T47D (cell line): ENCODE measurements at places on chromosomes 12 and 14.

GRCh38 chr12:69881771-69882170, 56.7 kb downstream of the MYRFL start:
- DNase-seq = no peak

DNA sequence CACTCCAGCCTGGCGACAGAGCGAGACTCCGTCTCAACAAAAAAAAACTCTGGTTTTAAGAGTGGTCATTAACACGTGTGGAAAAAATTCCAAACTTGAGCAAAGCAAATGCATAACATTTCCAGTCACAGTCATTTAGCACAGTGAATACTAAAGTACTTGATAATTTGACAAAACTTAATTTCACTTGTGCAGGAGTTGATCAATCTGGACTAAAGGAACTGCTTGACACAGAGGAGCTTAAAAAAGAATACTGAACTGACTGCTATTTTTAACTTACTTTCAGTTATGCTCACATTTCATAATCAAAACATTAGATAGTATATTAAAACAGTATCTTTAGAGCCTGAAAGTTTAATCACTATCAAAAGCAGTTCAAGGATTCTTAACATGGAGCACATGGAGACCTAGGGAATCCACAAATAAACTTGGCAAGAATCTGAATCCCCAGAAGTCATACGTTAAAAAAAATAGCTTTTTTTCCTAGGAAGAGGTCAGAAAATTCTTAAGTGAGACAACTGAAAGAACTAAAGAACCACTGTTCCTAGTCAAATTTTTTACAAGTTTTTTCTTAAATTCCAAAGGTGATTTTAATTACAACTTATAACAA, 7.4 kb downstream of the UBE2N start:
- no peak for DNase-seq

- DNase-seq = no peak
Measured at GRCh38 chr12:115611477-115611876, 666.0 kb downstream of the MED13L start.

DNA sequence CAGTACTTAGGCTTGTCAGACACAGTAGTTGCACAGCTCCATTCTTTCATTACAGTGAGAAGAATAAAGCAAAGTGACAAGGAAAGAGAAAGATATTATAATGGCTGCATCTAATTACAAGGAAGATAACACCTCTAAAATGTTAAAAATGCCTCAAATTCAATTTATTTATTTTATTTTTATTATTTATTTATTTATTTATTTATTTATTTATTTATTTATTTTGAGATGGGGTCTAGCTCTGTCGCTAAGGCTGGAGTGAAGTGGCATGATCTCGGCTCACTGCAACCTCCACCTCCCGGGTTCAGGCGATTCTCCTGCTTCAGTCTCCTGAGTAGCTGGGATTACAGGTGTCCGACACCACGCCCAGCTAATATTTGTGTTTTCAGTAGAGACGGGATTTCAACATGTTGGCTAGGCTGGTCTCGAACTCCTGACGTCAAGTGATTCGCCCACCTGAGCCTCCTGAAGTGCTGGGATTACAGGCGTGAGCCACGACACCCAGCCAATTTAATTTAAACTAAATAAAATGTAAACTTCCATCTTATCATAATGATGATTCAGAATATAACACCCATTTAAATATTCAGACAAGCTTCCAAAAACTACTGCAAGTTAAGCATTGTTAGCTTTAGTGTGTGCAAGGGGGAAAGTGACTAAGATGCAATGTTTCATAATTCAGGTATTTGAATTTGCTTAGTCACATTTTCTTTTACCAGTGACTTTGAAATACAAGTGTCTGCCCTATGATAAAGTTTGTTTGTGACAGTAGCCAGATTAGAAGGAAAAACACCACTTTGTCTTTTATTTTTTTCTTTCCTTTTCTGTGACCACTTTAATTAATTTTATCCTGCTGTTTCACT, 2.4 kb upstream of the CFAP54 start:
- DNase-seq = no peak

GRCh38 chr12:91108196-91108755, 3.0 kb downstream of the LUM start:
- DNase-seq = no peak

DNA sequence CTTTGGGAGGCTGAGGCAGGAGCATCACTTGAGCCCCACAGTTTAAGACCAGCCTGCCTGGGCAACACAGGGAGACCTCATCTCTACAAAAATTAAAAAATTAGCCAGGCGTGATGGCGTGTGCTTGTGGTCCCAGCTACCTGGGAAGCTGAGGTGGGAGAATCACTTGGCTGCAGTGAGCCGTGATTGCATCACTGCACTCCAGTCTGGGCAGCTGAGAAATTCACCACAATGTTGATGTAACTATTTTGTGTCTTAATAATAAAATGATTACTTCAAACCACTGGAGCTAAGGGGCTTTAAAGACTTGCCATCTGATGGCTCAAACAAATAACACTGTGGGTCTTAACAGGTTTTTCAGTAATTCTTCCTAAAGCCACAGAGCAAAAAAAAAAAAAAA, 10.8 kb downstream of the ERH start:
- no peak for DNase-seq
